ENCODE measurements at places on chromosomes 1 and 21. TPM values are rescaled to one million over a fixed set of nuclear protein-coding genes. Genes with fewer than 3 reads are reported as not detected.
A peak's percentile ranks its signal among the peaks of the same experiment; 100 is the strongest.

DNA sequence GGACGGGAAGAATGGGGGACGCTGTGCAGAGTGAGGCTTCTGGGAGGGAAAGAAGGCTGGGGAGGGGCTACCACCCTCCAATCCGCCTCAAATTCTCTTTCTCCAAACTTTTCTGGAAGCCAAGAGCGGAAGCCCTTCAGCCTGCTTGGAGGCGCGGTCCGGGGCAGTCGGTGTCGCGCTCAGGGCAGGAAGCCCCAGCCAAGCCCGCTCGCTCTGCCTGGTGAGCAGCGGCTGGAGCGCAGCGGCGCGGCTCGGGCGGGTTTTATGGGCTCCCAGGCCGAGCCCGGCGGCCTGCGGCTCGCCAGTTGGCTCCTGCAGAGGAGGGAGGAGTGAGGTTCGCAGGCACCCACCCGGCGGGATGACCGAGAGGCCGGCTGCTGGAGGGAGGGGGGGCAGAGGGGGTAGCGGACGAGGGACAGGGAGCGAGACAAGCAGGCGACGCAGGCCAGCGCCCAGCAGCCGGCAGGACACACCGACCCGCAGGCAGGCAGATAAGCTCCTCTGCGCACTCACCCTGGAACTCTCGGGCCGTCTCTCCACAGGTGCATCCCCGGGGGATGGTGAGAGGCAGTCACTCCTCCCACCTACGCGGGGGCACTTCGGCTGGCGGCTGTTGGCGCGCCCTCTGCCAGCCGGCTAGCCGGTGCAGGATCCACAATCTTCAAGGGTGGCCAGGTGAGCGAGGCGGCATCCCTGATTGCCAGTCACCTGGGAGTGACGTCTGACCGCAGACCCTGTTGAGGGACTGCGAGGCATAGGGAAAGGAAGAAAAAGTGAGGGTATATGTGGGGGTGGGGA, at the start of gene AVPR1B:
Gene AVPR1B (minus strand): TSS at position 238 of the 798 bp plus-strand sequence. CDS start 498 bp downstream, outside the sequence.
- peak within 1 kb of the TSS; percentile 94 for H3K4me3 ChIP-seq
- DNase-seq = peak; percentile 60
- peaks cover 5% of the 10 kb centered on the region for H3K36me3 ChIP-seq
- H3K4me1 ChIP-seq = peaks cover 2% of the 10 kb centered on the region
- peaks cover 20% of the 10 kb centered on the region for H3K27me3 ChIP-seq

DNA sequence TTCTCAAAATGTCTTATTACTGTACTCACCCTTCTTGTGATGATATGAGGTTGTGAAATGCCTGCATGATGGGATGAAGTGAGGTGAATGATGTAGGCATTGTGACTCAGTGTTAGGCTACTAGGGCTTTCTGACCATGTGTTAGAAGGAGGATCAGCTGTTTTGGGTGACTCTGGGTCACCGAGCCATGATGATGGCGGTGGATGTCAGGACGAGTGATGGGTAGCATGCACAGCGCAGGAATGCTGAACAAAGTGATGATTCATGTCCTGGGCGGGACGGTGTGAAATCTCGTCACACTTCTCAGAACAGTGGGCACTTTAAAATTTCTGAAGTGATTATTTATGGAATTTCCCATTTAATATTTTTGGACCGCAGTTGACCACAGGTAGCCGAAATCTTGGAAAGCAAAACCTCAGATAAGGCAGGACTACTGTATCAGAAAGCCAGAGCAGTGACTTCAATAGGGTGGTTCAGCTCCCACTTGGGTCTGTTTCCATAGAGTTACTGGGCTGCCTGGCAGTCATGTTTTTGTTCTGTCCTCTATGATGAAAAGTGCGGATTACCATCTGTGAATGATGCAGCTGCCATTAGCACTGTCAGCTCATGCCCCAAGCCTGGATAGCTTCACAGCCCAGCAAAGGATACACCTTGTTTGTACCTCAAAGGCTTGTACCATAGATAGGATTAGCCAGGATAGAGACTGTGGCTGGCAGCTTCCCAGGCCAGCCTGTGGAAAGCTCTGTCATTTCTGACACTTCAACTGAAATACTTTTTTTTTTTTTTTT, 26.6 kb downstream of the IL6R start:
- H3K4me1 ChIP-seq = peaks cover 10% of the 10 kb centered on the region
- H3K36me3 ChIP-seq = no peaks in the 10 kb centered on the region
- H3K4me3 ChIP-seq = no peak overlapping the region
- no peak overlapping the region for H3K27ac ChIP-seq

DNA sequence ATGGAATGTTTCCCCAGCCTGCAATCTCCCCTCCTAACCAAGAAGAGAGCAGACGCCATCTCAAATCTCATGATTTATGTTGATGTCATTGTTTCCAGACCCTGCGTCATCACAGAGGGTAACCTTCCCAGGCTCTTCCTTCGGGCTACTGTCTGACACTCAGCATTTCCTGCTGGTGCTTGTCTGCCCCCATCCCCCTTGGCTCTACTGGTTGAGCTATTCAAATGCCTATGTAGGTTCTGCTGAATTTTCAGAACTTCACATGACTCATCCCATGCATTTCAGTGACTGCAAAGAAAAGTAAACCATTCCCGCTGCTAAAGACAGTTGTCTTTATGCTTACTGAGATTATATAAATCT, 24.8 kb upstream of the ITPKB start:
- peaks cover 5% of the 10 kb centered on the region for H3K27me3 ChIP-seq
- H3K27ac ChIP-seq = no peak overlapping the region
- peaks cover 1% of the 10 kb centered on the region for H3K4me1 ChIP-seq
- DNase-seq = no peak
- no peak overlapping the region for H3K4me3 ChIP-seq

- no peaks in the 10 kb centered on the region for H3K36me3 ChIP-seq
- H3K27me3 ChIP-seq = peaks cover 3% of the 10 kb centered on the region
- no peak overlapping the region for H3K27ac ChIP-seq
- no peak overlapping the region for H3K4me3 ChIP-seq
- peaks cover 2% of the 10 kb centered on the region for H3K4me1 ChIP-seq
Observed at GRCh38 chr1:111219557-111220286, 7.8 kb upstream of the CHI3L2 start.

GRCh38 chr1:199168888-199169585, 530.2 kb downstream of the PTPRC start:
- no peak for DNase-seq
- H3K4me3 ChIP-seq = no peak overlapping the region
- no peak overlapping the region for H3K27ac ChIP-seq
- no peaks in the 10 kb centered on the region for H3K27me3 ChIP-seq

DNA sequence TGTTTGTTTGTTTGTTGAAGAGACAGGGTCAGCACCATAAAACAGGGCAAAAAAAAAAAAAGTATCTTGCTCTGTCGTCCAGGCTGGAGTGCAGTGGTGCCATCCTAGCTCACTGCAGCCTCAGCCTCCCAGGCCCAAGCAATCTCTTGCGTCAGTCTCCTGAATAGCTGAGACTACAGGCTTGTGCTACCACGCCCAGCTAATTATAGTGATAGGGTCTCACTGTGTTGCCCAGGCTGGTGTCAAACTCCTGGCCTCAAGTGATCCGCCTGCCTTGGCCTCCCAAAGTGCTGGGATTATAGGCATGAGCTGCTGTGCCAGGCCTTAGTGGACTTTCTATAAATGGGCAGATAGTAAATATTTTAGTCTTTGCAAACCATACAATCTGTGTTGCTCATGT, 19.2 kb downstream of the DDI2 start:
- H3K27me3 ChIP-seq = peaks cover 1% of the 10 kb centered on the region
- no peak overlapping the region for H3K27ac ChIP-seq
- DNase-seq = no peak
- H3K36me3 ChIP-seq = no peaks in the 10 kb centered on the region
- H3K4me1 ChIP-seq = peaks cover 1% of the 10 kb centered on the region

GRCh38 chr1:26378088-26378878, 5.7 kb upstream of the ZNF683 start:
- no peak for DNase-seq
- H3K27ac ChIP-seq = no peak overlapping the region
- H3K4me1 ChIP-seq = no peaks in the 10 kb centered on the region
- no peaks in the 10 kb centered on the region for H3K36me3 ChIP-seq
- peaks cover 8% of the 10 kb centered on the region for H3K27me3 ChIP-seq

- no peaks in the 10 kb centered on the region for H3K36me3 ChIP-seq
- peaks cover 11% of the 10 kb centered on the region for H3K27me3 ChIP-seq
- H3K27ac ChIP-seq = no peak overlapping the region
Observed at GRCh38 chr1:205947024-205947423, 3.8 kb upstream of the SLC26A9 start.

Gene CCDC185
- total RNA-seq = not detected

Gene ADCY10
- total RNA-seq = 0.07 TPM

Gene FMN2
- total RNA-seq = 150 TPM

Gene TOE1
- total RNA-seq = 7.5 TPM

All from glutamatergic neuron (in vitro differentiated cells).